Cerebellar nuclear complex (tissue), 1 donor: ENCODE measurements at places on chromosomes 3 and 15.

DNA sequence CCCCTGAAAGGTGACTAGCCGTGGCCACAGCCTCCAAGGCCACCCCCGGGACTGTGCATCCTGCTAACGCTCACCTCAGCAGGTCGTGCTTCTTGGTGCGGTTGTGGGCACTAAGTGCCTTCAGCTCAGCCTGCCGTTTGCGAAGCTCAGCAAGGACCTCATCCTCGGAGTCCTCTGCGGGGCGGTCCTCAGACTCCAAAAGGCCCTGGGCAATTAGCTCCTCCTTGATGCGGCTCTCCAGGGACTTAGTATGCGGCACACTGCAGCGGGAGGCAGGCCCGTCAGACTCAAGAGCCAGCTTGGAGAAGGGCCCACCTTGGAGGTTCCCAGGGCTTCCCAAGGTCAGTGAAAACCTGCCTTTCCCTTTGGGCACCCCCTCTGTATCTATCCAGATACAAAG, 8.3 kb downstream of the TADA3 start:
- DNase-seq = no peak

DNA sequence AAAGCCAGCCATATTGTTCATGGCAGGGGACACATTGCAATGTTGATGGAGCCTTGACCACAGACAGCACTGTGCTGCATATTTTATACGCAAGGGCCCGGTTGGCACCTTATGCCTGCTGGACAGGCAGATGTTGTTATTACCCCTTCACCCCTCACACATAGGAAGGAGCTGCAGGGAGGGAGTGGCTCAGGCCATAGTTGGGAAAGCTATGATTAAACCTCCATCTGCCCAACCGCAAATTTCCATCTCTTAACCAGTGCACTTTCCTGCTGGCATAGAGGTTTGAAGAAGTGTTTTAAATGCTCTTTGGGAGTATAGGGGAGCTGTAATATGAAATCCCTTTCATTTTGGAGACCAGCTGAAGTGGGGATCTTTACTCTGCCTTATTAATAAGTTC, 224.7 kb downstream of the CACNA2D3 start:
- DNase-seq = no peak

DNA sequence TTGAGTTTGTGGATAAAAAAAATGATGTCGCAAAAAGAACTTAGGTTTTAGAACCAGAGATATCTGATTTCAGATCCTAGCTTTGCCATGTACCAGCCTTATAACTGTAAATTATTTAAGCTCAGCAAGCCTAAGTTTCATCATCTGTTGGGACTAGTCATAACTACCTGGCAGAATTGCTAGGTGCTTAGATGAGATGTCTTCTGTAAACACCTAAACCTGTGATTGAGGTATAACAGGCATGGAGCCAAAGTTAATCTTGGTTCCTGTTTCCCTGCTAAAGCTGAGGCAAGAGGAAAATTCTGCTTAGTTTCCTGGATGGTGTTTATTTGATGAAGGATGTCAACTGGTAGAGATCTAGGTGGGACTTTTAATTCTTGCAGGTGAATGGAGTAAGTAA, 331.3 kb upstream of the RBMS3 start:
- DNase-seq = no peak

- no peak for DNase-seq
Observed at GRCh38 chr3:22893644-22894325, 309.3 kb upstream of the UBE2E2 start.

GRCh38 chr3:71010726-71011455, 572.6 kb downstream of the FOXP1 start:
- DNase-seq = no peak

DNA sequence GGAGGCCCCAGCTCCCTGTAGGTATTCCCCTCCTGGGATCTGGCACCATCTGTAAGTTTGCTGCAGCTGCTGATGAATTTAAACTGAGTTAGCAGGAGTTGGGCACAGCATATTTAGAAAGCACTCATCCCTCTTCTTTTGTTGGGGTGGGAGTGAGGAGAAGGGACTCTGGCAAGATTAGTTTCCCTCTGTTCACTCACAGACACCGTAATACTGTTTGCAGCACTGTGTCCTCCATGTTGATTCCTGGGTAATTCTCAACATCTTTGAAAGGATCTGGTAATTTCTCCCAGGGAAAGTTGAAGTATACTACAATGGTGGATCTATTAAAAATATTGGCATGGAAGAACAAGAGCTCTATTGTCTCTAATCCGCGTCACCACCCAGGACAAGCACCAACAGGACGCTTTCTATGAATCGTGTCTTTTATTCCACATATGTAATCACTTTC, 173.3 kb downstream of the RBMS3 start:
- no peak for DNase-seq

DNA sequence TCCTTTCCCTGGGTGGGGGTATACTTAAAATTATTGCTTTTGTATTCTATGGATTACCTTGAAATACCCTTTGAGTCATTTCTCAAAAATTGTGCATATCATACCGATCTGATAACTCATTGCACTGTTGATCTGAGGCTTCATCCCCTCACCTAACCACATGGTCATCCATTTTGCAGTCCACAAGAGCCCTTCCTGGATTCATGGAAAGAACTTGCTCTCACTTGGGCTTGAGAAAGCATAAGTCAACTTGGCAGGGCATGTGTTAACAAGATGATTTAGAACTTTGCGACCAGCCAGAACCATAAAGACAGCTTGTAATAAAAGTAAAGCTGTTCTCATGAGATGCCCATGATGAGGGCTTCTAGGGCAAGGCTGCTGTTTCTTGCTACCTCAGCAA, 22.2 kb downstream of the MME start:
- no peak for DNase-seq
